Sigmoid colon (tissue), 7 donors: ENCODE measurements at places on chromosomes 5 and 9. TPM values are rescaled to one million over a fixed set of nuclear protein-coding genes. Genes with fewer than 3 reads are reported as not detected.

- DNase-seq: no peak
Observed at GRCh38 chr5:1134478-1134877, 22.6 kb upstream of the SLC12A7 start.

Gene DCAF12
- total RNA-seq: 18.6 TPM

Gene NR5A1
- total RNA-seq: not detected

DNA sequence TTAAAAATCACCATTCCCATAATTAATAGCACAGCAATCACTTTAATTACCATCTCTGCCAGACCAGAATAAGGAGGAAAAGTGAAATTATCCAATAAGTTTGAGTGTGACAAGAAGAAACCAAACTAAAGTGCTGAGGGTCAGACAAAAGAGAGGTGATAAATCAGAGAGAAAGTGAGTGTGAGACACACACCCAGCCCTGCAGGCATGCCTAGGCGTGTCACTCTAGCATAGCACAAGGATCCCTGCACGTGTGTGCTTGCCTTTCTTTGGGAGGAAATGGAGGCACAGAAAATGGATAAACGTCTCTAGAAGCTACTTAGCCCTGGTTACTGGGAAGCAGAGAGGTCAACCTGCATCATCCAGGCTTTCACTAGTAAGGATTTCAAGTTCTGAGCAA, 56.2 kb downstream of the SEMA6A start:
- no peak for DNase-seq

DNA sequence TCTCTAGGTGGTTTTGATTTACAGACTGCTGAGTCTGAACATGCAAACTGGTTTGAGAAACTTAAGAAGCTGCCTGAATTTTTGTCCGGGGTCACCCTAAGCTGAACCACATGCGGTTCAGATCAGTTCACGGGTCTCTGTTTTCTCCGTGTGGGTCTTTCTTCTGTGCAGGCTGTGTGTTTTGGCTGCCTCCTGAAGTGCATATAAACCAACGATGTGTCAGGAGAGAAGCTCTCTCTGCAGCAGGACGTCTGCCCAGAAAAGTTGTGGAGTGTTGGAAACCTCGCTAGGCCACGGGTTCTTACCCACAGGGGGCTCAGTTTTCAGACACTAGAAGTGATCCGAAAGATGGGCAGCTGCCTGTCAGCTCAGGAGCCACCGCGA, 364.2 kb downstream of the IRX2 start:
- no peak for DNase-seq

DNA sequence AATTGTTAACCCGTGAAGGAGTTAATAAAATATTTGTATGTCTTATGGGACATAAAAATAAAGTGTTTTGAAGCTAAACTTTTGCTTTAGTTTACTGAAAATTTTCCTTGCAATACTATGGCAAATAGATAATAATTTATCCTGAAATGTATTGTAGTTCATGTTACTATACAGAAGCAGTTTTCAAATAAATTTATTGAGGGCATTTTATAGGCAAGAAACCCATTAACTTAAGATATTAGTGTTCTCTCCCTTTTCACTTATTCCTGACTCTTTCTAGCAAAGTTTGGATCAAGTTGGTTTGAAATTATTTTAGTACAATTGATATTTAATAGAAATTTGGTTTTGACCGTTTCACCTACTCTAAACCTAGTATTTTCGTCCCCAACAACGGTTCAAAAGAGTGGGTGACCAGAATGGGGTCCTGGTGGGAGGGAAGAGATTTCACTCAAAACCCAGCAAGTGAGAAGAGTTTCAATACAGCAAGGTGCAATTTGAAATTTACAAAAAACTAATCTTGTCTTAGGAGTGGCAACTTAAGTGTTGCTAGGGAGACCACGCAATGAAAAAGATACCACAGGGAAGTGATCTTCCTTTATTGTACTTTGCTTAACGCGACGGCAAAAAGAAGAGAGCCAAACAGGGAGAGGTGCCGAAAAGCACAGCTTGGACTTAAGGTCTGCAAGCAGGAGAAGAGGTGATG, 28.4 kb downstream of the NR2F1 start:
- no peak for DNase-seq

GRCh38 chr5:85225388-85225787, 840.7 kb upstream of the EDIL3 start:
- no peak for DNase-seq

DNA sequence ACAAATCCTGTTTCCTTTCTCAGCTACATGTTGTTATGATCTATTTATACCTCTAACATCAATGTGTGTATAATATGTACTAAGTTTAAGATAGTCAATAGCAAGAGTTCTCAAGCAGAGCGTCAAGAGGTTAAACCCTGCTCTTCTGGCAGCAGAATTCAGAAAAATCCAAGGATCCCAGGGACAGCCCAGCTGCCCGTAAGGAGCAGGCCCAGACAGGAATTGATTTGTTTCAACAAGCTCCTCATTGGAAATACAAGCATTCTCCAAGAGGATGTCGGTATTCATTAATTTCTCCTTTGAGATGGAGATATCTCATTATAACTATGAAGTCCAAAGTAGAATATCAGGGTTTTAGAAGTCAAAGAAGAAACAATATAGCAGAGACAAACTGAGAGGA, 14.9 kb downstream of the EFNA5 start:
- no peak for DNase-seq

- DNase-seq: no peak
Observed at GRCh38 chr9:13088720-13089427, 190.6 kb downstream of the MPDZ start.
